Dermis microvascular lymphatic vessel endothelial cell (primary cell): ENCODE measurements at places on chromosomes 5 and 9. TPM values are rescaled to one million over a fixed set of nuclear protein-coding genes. Genes with fewer than 3 reads are reported as not detected.
A peak's percentile ranks its signal among the peaks of the same experiment; 100 is the strongest.

DNA sequence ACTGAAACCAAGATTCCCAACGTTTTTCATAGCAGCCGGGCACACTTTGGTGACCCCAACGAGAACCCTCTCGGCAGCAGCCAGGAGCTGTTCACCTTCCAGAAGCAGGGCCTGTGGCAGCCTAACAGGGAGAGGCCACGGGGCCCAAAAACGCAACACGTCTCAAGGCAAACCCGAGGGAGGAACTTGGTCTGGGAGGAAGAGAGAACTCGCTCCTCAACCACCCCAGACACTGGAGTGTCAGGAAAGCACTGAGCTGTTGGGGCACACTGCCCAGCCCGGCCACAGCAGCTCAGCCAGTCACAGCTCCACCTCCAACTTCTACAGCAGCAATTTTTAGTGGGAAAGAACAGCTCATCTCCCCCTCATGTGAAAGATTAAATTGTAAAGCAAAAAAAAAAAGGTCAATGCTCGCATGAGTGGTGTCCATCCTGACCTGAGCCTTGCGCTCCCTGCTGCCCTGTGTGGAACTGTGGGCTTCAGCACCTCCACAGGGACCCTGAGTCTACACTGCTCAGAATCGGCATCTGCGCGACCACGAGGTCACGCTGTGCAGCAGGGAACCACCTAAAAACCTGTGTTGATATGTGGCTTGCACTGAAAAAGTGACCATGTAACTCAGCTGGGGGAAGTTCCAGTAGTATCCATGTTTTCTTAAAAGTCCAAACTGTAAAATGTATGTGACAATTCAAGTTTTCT, 55.0 kb downstream of the IPPK start:
- no peak for DNase-seq

Gene FOXD4
- total RNA-seq, result 0.13 TPM in 2 replicates

DNA sequence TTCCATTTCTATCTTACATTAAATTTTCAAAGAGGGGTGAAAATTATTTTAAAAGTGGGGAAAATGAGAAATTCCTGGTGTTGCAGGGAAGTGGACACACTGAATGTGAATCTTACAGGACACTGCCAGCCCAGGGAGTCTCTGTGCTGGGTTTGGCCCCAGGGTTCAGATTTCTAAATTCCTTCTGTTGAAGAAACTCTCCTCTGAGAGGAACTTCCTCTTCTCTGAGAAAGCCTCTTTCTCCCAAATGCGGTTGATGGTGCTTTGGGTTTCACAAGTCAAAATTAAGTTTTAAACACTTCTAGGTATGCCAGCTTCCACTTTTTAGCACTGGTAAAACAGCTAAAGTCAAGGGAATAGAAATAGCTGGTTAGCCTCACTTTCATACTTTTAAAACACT, 317.9 kb upstream of the ITGA1 start:
- DNase-seq, result no peak

Gene CCDC183
- 0.26 and 0.51 TPM in 2 replicates for total RNA-seq

Gene CDC25C
- total RNA-seq, result 2.5 and 6.7 TPM in 2 replicates

Gene SPINK5
- 0.13 TPM in 1 of 2 replicates, not detected in the other for total RNA-seq

GRCh38 chr9:5512658-5513452, 2.5 kb downstream of the PDCD1LG2 start:
- DNase-seq, result no peak

DNA sequence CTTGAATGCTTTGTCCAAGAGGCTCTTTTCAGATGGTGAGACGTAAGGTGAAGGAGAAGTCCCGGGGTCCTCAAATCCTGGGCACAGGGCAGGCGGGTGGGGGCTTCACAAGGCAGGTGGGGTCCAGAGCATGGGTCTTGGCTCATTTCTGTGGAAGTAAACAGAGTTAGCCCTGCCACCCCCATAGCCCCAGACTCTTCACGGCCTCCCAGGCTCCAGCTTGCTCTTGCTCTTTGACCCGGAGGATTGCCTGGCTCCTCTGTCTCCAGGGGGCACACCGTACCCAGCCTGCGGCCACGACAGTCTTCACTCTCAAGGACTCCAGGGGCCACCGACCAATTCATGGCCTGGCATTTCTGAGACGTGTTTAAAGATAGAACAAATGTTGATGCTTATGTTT, 28.8 kb upstream of the POMT1 start:
- DNase-seq, result no peak

- no peak for DNase-seq
Observed at GRCh38 chr9:126159430-126160060, 167.1 kb upstream of the MVB12B start.

DNA sequence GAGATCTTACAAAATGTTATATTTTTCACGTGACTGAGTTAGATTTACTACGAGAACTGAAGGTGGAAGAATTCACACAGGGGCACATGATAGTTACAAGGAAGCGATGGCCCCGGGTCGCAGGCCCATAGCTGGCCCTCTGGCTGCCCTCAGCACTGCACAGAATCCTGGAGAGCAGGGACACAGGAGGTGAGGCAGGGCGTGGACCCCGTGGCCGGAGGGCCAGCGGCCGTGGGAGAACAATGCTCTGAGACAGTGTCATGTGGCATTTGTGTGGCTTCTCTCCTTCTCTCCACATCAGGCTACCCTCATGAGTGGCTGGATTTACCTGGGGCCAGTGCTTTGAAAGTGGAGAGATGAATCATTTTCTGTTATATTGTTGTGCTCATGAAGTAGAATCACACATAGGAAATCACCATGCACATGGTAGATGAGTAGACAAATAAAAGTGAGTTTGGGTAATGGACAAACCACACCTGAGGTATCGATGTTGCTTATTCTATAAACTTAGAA, 89.5 kb downstream of the ICE1 start:
- no peak for DNase-seq

DNA sequence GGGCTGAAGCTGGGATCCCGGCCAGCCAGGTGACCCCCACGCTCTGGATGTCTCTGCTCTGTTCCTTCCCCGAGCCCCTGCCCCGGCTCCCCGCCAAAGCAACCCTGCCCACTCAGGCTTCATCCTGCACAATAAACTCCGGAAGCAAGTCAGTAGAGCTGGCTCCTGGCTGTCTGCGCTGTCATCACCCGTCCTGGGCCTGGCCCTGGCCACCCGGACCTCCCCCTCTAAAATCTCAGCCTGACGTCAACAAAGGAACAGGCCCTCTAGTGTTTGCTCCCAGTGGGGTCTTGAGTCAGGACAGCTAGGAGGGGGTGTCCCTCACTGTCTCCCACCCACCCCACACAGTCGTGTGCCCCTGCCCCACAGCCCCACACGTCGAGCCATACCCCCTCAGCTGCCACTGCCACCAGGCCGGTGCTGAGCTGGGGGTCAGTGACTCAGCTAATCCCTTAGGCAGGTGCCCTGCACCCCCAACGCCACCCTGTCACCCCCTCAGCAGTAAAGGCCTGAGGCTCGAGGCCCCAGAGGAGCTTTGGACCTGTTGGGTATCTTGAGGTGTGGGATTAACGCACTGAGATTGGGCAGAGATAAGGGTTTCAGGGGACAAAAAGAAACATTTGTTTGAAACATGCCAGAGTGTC, 1.1 kb upstream of the LCNL1 start:
- peak; percentile 55 for DNase-seq

DNA sequence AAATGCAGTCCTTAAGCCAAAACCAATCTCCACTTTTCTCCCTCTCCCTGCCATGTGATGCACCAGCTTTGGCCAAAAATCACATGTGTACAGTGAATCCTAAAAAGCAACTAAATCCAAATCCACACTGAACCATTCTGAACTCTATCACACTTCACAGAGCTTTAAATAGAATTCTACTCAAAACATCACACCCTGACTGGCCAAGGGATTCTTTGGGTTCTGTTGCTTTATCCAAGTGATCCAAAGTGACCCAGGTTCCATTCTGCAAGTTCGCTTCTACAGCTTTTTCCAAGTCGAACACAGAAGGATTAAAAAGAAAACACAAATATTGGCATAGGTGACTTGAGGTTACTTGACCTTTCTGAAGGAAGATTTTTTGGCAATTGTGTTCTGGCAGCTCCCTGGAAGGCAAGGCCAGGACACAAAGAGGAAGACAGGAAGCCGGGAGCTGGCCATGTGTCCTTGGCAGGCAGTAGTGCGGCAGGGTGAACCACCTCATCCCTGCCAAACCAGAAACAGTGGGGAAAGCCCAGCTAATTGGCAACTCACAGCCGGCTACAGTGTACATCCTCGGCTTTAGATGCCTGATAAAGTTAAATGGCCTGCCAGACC, 115.0 kb downstream of the NFIB start:
- peak; percentile 80 for DNase-seq

Gene LCN10
- total RNA-seq, result 0.13 TPM in 1 of 2 replicates, not detected in the other

GRCh38 chr9:132885720-132886333, 7.1 kb downstream of the SPACA9 start:
- no peak for DNase-seq

- no peak for DNase-seq
Observed at GRCh38 chr5:53257806-53258373, 148.3 kb upstream of the MOCS2 start.

DNA sequence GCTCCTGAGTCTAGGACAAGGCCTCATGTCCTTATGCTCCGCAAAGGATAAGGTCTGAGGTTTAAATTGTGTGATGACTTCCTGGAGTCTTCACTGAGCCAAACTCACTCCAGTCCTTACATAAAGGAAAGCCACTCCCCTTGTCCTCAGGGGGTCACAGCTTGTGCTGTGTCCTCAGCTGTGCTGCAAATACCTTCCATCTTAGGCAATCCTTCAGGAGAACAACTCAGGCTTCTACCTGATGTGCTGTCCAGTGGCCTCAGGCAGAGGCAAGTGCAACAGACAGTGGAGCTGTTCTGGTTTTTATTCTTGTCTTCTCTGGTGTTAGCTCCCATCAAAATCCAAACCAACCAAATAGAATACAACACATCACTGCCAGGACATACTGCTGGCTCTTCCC, 151.5 kb downstream of the TAF11L14 start:
- DNase-seq, result no peak
